ENCODE measurements at places on chromosomes 2 and 18. TPM values are rescaled to one million over a fixed set of nuclear protein-coding genes. Genes with fewer than 3 reads are reported as not detected.

TLX2 gene
- total RNA-seq: 0.34 TPM

REG3G gene
- total RNA-seq: not detected

GALNT5 gene
- total RNA-seq: 9.5 TPM

RBKS gene
- 0.89 TPM for total RNA-seq

ASB18 gene
- total RNA-seq: not detected

TUBB6 gene
- total RNA-seq: 805 TPM

GALNT13 gene
- 0.15 TPM for total RNA-seq

SPDYA gene
- 0.17 TPM for total RNA-seq

SERPINB12 gene
- not detected for total RNA-seq

TUBA3E gene
- not detected for total RNA-seq

PDE1A gene
- not detected for total RNA-seq

FBLN7 gene
- 1.0 TPM for total RNA-seq

Data from bronchus fibroblast of lung (primary cell).